ENCODE measurements at places on chromosomes 4 and X.
A peak's percentile ranks its signal among the peaks of the same experiment; 100 is the strongest.

- DNase-seq = no peak
These were observed 199.8 kb upstream of the SFRP2 start for GRCh38 chr4:153988492-153989363.

DNA sequence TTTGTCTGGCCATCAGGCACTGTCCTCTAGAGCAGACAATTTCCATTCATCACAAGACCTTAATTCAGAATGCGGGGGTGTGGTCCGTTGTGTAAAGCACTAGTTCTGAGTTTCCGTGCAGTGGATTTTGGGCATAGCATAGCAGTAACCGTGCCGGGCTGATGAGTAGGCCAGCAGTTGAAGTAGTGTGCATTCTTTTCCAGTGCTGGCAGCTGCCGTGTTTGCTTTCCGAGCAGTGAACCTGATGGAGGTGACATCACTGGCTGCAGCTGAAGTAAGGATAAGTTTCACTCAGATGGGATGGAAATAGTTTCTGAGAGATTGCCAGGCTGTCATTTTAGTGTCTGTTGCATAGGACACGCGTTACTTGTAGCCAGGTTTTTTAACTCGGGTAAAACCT lies 107.0 kb upstream of the STIM2 start:
- no peak for DNase-seq

DNA sequence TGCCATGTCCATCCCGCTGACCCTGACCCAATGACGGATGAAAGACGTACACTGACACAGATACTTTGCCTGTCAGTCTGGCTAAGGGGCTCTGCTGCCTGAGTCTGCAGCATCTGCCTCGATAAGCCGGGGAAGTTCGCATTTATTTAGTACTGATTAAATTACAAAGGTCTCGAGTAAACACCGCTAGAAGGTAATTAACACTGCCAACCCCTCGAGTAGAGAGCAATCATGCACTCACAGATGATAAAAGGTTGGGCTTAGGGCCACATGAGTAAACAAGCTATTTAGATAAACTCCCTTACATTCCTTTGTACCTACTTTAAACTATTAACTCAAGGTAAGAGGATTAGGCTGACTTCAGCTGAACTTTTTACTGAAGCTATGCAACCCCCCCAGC lies 16.0 kb upstream of the RBMXL3 start:
- no peak for DNase-seq

DNA sequence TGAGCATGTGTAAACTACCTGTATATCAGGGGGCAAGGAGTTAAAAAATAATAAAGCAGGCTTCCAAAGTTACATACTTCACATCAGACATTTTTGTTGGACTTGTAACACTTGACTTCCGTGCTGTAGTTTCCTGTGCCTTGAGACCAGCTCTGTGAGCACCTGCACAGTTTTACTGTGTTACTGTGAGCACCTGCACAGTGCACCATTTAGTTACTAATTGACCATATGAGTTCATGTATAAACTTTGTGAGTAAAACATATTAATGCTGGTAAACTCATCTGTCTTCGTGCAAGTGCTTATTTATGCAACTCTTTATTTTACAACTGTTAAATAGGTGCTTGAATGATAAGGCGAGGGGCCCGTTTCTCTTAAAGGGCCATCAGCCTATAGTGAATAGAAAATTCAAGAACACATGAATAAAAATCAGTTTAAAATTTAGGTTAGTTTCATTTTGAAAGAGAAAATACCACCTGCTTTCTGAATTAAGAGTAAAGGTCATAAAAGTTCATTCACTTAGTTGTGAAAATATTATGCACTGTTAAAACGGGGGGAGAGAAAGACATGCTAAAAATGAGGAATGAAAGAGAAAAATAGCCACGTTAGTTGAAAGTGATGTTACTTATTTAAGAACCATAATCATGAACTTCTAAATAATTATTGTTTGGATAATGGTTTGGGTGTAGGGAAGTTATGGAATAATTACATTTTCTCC lies 42.4 kb downstream of the USP9X start:
- no peak for DNase-seq

DNA sequence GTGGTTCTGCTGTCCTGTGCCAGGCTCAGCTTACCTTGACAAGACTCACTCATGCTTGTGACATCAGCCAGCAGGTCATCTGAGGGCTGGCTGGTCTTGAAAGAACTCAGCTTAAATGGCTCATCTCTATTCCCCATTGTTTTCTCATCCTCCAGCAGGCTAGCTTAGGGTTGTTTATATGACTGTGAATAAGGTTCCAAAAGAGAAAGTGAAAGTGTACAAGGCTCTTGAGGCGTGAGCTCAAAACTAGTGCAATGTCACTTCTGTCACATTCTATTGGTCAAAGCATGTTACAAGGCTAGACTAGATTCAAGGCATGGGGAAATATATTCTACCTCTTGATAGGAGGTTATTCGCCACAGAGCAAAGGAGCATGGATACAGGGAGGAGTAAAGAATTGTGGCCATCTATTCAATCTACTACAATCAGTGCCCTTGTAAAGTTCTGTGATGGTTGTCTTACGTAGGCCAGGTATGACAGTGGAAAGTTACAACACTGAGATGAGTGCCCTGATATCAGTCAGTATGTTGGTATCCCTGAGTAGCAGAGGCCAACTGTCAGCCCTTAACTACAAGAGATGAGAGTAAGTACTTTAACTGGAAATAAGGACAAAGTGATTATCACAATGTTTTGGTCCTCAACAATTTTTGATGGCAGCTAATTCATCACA lies 19.8 kb upstream of the TMLHE start:
- DNase-seq = no peak

- DNase-seq = no peak
These were observed 296.2 kb downstream of the INPP4B start for GRCh38 chr4:142549726-142550463.

DNA sequence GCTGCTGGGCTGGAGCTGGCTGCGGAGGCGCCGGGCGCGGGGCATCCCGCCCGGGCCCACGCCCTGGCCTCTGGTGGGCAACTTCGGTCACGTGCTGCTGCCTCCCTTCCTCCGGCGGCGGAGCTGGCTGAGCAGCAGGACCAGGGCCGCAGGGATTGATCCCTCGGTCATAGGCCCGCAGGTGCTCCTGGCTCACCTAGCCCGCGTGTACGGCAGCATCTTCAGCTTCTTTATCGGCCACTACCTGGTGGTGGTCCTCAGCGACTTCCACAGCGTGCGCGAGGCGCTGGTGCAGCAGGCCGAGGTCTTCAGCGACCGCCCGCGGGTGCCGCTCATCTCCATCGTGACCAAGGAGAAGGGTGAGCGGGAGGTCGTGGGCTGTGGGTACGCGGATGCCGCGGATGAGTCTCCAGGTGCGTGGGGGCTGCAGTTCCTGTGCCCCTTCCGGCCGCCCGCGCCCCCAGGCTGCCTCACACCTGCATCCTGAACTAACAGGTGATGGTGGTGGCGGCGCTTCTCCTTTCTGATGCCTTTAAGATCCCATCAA lies 499 bp downstream of the CYP2U1 start:
- peak; percentile 41 for DNase-seq

- DNase-seq = no peak
These were observed 40.3 kb downstream of the EFNB1 start for GRCh38 chrX:68868902-68869800.

DNA sequence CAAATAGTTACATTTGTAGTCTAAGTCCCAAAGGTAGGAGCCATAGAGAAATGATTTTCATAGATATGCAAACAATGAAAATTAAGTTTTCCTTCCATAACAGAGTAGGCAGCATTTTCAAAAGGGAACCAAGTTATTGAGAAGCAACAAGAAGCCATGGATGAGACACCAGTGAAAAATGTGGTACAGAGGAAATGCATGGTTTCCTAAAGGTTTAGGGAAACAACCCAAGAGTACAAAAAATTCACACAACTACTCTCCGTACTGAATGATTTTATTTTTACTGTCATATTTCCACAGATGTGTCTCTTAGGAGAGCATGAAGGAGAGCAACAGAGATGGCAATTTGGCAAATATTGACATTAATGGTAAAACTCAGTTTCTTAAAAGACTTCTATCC lies 1408.9 kb upstream of the PCDH7 start:
- DNase-seq = no peak

GRCh38 chrX:45774961-45775360 lies 574.3 kb upstream of the DIPK2B start:
- peak; percentile 40 for DNase-seq

GRCh38 chr4:74230902-74231499 lies 73.1 kb downstream of the MTHFD2L start:
- DNase-seq = no peak

GRCh38 chr4:84632092-84632491 lies 49.2 kb downstream of the CDS1 start:
- DNase-seq = no peak

- DNase-seq = no peak
These were observed 5.5 kb upstream of the S100P start for GRCh38 chr4:6687947-6688878.

- DNase-seq = peak; percentile 2
These were observed 48.3 kb downstream of the AMELX start for GRCh38 chrX:11341274-11342201.

DNA sequence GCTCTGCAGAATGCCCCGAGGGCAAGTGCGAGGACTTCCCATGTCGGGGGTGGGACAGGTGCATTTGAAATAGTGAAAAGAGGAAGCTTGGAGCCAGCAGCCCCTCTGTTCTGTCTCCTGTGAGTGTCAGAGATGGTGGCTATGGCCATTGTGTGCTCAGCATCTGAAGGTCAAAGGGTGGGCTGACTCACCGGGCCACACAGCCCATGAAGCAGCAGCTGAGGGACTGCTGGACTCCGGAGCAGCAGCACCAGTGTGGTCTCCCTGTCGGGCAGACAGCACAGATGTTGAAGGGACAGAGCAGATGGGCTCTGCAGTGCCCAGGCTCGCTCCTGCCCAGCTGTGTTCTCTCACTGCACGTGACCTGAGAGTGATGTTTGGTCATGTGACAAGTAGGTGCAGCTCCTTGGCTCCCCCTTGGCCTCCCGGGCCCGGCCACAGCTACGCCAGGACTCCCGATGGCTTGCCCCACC lies 53.5 kb downstream of the TBC1D14 start:
- no peak for DNase-seq

- DNase-seq = peak; percentile 50
These were observed at the start of gene TBC1D1 for GRCh38 chr4:37890801-37891259. Gene TBC1D1, plus strand, starts transcription at chr4:37891084. Its CDS starts 11,012 bp downstream, at chr4:37902096.

- DNase-seq = no peak
These were observed 112.8 kb upstream of the PITX2 start for GRCh38 chr4:110735686-110736085.

DNA sequence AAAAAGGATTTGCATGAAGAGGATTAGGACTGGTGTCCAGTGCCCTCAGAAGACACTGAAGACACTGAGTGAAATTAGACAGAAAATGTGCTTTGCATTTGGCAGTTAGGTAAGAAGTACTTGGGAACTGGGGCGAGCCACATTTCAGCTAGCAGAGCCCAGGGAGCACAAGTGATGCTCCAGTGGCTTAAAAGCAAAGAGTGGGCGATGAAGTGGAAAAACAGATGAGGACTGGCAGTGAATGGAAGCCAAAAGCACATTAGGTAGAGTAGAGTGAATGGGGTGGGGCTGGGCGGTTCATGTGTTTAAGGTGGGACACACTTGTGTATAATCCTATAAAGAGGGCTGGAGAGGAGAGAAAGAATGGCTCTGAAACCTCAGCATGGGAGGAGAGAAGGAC lies 18.4 kb downstream of the DCLK2 start:
- no peak for DNase-seq

DNA sequence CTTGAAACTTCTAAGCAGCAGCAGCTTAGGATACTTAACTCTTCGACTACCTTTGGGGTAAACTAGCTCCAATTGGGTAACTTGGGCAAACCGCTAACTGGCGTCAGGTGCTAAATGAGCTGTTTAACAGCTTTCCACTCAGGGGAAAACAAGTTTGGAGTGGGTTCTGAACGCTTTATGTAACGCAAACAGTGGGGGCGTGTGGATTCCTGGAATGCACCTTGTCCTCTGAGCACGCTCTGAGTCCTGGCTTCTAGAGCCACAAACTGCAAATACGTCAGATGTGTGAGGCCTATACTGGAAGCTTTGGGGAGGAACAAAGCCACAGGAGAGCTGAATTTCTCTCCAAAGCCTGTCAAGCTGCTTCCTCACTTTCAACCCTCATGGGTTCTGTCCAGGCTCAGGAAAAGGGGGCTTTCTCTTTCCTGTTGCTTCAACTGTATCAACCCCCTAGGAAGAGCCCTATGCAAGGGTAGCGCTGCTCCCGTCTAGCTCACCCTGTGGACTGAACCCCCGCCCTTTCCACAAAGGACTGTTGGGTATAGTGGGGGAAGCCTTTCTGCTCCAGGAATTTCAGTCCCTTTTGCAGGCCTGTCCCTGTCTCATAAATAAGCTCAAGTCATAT lies 4.5 kb upstream of the WDR1 start:
- no peak for DNase-seq

- no peak for DNase-seq
These were observed 45.0 kb downstream of the TET2 start for GRCh38 chr4:105191621-105192210.

GRCh38 chr4:140047786-140048185 lies 106.2 kb downstream of the MAML3 start:
- no peak for DNase-seq

- no peak for DNase-seq
These were observed 87.7 kb upstream of the RAB40AL start for GRCh38 chrX:102849396-102849795.

GRCh38 chr4:28518561-28519165 lies 1658.0 kb downstream of the STIM2 start:
- no peak for DNase-seq

DNA sequence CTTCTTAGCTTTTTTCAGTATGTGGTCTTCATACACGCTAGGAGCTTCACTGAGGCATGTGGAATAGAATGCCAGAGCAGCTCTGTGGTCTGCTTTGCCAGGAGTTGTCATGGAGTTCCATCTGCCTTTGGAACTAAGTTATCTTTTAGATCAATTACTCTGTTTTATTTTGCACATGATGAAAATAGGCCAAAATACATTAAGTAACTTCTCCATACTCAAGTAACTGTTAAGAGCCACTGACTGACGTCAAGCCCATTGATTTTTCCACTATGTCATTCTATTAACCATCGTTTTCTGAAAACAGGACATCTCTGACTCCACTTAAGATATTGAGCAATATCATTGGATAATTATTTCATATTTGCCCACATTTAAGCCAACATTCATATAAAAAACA lies 415.1 kb upstream of the MAD2L1 start:
- no peak for DNase-seq

- DNase-seq = no peak
These were observed 230.7 kb upstream of the STK26 start for GRCh38 chrX:131792356-131792749.

DNA sequence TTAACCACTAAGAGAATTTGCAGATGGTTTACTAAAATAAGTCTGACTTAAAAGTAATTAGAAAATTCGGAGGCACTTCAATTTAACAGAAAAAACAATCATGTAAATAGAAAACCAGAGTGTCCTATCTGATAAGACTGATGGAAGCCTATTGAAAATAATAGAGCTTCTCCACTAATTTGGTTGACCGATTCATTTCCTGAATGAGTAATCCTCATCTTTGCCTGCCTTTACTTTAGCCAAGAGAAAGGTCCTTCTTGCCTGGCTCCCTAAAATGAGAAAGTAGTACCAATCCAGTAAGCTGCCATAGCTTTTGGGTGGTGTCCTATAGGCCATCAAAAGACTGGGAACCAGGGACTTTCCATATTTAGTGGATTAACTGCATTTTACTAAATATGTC lies 48.4 kb downstream of the KCNIP4 start:
- no peak for DNase-seq

Measured in stimulated activated CD4-positive, alpha-beta T cell treated with anti-CD3 and anti-CD28 coated beads, Interleukin-4, amount 100 ng/mL, for 1 hour (primary cell).